ENCODE measurements at places on chromosomes 1 and 21.
A peak's percentile ranks its signal among the peaks of the same experiment; 100 is the strongest.

- DNase-seq = peak; percentile 76
These were observed 55.9 kb downstream of the CD58 start for GRCh38 chr1:116514708-116515525.

DNA sequence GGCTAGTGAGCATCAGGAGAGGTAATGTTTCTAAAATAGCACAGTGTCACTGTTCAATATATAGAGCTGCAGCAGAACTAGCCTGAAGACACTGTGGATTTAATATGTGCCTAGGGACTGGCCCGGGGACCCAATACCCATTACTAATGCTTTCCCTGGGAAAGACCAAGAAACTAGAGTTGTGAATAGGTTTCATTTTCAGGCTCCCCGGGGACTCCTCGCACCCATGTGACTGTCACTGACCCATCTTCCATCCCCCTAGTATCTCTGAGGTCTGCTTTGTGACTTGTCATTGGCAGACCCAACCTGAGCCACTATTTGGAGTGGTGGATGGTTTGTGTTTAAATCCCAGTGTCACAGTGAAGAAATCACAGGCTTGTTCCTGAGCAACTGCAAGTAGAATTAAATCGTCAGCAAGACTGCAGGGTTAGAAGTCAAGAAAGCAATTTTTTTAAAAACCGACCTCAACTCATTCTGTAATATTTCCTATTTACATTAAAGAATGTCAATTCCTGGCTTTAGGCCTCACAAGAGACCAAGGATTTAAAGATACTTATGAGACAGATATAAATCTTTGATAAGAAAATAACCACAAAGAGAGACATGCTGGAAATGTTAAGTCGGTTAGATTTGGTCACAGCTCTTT lies 130.0 kb upstream of the TNR start:
- DNase-seq = no peak

DNA sequence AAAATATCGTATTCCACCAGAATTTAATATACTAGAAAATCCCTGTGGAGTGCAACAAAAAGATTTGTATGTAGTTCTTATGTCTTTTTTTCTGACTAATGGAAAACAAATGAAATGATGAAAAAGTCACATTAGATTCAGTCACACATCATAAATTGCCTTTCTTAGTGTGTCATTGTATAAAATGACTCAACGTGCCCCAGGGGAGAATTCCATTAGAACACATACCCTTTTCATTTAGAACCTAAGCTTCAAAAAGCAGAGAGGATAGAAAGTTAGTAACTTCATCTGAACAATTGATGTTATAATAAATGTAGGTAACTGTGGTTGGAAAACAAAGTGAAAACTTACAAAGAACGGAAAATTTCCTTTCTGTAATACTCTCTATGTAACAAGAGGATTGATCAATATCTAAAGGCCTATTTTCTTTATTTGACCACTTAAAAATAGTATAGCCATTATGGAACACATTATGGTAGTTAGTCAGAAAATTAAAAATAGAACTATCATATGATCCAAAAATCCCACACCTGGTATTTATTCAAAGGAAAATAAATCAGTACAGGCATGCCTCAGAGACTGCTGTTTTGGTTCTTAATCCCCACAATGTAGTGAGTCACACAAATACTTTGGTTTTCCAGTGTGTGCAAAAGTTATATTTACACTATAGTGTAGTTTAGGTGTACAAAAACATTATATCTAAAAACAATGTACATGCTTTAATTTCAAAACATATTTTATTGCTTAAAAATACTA lies 1016.1 kb downstream of the KCNT2 start:
- DNase-seq = no peak

DNA sequence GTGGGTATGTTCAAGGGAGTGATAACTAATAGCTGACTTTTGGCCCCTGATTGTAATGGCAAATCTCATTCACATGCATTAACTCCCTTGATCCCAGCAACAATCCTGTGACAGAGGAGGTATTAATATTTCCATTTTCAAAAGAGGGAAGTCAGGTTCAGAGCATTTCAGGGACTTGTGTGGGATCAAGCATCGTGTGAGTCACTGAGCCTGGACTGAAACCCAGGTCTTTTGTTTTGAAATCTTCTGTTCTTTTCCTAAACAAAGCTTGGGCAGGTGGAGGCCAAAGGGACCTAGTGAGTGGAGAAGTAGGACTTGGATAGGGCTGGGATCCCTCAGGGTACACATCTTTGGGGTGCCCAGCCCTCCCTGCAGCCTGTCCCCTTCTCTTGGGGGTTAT lies 37.9 kb downstream of the ETNK2 start:
- DNase-seq = no peak

GRCh38 chr21:45390831-45391742 lies 13.9 kb upstream of the COL18A1 start:
- no peak for DNase-seq

GRCh38 chr1:152162792-152163463 lies 3.9 kb upstream of the RPTN start:
- DNase-seq = no peak

DNA sequence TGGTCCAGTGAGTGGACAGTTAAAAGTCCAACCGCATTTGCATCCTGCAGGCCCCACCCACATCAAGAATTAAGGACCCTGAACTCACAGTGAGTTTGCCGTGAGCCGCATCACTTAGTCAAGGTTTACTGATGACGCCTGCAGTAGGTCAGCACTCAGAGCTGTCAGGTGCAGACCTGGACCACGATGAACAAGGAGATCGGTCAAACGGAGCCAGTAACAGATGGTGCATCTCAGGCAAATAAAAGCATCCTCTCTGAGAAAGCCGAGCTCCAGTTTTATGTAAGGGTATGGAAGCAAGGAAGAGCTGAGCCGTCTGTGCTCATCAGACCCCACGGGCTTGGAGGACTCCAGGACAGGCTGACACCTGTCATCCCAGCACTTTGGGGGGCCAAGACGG lies 4.5 kb downstream of the PRDM15 start:
- DNase-seq = no peak

DNA sequence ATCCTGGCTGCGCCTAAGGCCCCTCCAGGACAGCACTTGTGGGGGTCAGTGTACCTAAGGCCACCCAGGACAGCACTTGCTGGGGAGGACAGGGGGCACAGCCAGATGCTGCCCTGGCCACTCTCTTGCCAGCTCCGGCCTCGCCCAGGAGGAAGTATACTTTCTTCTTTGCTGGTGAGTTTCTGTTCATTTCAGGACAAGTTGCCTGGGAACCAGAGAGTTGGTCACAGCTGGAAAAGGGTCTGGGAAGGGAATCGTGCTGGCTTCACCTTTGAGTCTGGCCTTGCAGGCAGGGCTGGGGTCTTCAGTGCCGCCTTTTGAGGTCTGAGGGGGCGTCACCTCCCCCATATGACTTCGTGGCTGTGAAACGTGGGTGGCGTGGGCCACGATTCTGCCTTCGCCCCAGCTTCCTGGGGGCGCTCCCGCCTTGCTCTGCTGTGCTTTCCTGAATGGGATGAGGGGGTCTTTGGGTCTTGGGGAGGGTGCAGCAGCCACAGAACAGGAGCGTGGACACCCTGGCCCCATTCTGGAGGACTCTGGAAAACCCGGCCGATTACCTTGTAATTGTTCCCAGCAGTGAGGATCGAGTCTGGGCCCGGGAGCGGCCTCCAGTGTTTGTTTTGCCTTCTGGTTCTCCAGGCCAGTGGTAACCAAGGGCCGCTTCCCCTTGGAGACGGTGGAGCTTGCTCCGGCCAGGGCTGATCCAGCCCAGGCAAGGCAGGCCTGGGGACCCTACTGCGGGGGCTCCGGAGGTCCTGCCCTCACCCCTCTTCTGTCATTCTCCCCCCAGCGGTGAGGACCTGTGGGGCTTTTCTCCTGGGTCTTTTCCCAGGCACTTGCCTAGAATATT lies 45.9 kb downstream of the SPSB1 start:
- no peak for DNase-seq

GRCh38 chr1:85566890-85567289 lies 13.7 kb upstream of the CCN1 start:
- no peak for DNase-seq

GRCh38 chr1:246338546-246338945 lies 168.5 kb downstream of the SMYD3 start:
- no peak for DNase-seq

All from CD4-positive, alpha-beta T cell treated with Interferon gamma for 1 hour (primary cell).